ENCODE measurements at places on chromosomes 11 and 22.

- no peak for DNase-seq
Measured at GRCh38 chr11:116833491-116833815, 3.7 kb downstream of the APOC3 start.

DNA sequence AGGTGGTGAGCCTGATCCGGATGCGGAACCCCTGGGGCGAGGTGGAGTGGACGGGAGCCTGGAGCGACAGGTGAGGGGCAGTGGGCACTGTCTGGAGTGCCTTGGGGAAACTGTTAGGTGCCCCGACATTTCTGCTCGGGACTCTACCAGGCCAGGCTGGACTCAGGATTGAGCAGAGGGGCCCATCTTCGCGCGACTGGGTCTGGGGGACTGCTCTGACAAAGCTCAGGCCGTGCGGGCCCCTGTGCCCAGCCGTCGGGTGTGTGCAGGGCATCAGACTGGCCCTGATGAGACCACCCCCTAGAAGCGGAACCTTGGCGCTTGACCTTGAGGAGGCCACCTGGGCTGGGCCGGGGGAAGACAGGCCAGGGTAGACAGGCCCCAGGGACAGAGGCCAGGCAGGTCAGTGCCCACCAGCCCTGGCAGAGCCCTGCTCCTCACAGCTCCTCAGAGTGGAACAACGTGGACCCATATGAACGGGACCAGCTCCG lies 6.3 kb downstream of the CAPN1 start:
- DNase-seq = no peak

DNA sequence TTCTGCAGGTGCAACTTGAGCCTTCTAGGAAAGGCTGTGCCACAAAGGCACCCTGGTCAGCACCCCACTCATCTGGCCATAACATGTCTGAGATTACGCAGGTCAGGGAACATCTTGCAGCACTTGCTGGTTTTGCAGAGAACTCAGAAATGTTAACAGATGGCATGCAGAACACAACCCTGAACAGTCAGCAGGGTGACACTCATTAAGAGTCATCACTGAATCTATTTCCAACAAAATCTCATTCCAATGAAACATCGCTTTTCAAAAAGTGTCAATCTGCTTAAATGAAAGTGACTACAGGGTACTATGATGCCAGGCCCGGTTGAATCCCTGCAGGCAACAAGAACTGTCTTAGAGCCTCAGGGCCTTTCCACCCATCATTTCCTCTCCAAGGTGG lies 369.8 kb upstream of the CCDC90B start:
- DNase-seq = no peak

- no peak for DNase-seq
Measured at GRCh38 chr11:74370123-74370522, 28.1 kb downstream of the PGM2L1 start.

- DNase-seq = no peak
Measured at GRCh38 chr11:17416492-17416891, 28.0 kb upstream of the KCNJ11 start.

GRCh38 chr11:3158131-3158591 lies 6.9 kb downstream of the OSBPL5 start:
- DNase-seq = no peak

GRCh38 chr22:20561882-20562281 lies 54.5 kb downstream of the MED15 start:
- DNase-seq = no peak

GRCh38 chr11:2035382-2035781 lies 37.7 kb upstream of the H19 start:
- no peak for DNase-seq

- no peak for DNase-seq
Measured at GRCh38 chr11:112555491-112556364, 295.1 kb upstream of the PLET1 start.

- no peak for DNase-seq
Measured at GRCh38 chr11:19769820-19770219, 57.2 kb downstream of the NAV2 start.

GRCh38 chr11:112392904-112393303 lies 132.2 kb upstream of the PLET1 start:
- DNase-seq = no peak

Data from suprapubic skin (tissue), 4 donors.